ENCODE measurements at places on chromosomes 2 and 18.

GRCh38 chr2:50722776-50723175 lies 309.2 kb downstream of the NRXN1 start:
- DNase-seq = no peak

- no peak for DNase-seq
Observed at GRCh38 chr2:37774976-37775907, 103.8 kb upstream of the CDC42EP3 start.

DNA sequence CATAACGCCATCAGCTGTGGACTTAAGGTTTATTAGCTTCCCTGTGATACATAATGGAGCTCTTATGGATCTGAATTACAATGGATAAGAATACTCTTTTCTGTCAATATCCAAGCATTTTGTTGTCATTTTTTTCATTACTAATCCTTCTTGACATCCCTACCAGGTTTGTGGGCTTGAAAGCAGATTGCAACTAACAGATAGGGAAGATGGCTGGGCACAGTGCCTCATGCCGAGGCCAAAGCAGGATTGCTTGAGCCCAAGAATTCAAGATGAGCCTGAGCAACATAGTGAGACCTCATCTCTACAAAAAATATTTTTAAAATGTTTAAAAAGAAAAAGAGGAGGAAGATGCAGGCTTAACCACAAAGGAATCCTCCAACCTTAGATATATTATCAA lies 42.4 kb downstream of the ASXL2 start:
- DNase-seq = no peak

- no peak for DNase-seq
Observed at GRCh38 chr2:229490167-229490566, 219.1 kb upstream of the PID1 start.

DNA sequence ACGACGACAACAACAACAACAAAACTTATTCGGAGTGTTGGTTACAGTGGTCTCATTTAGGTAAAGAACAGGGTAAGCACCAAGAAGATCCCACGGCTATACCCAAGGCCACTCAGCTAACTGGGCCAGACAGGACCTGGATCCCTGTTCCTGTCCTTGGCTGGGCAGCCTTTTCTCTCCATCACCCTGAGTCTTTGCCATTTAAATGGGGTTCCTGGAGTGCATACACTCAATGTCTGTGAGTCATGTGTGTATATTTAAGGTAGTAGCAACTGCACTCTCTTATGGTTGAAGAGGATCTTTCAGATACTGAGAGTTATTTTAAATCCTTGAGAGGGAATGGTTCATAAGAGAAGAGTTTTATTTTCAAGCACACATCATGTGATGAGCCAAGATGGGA lies 35.3 kb downstream of the ADCYAP1 start:
- DNase-seq = no peak

DNA sequence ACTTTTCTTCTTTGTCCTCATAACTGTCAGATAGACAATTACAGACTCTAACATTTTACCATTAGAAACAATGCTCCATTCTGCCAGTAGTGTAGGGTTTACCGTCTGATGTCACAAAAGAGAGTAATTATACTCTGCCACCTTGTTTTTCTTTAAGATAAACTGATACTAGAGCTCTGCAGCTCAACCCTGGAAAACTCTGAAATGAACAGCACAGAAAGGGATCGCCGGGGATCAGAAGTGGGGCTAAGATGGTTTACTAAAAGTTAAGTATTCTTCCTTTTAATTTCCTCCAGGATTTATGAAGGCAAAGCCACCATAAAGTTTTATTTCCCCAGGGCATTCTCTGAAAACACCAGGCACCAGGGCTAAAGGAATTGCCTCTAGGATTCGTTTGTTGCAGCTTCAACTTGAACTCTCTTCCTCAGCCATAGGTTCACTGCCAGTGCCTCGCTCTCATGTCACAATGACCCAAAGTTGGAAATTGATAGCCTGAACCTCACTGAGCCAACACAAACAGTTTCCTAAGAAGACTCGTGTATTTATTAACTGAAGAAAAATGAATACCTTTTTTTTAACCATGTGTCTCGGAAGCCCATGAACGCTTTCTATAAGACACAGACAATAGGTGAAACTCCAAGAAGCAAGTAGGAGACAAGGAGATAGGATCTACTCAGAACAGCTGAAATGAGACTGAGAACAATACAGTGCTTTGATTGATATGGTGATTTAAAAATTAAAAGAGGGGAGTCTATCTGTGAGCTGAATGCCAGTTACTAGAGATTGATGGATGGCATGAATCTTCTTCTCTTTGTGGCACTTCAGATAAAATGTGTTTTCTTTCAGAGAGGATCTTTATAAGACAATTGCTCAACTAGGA lies 121.5 kb upstream of the SPATS2L start:
- DNase-seq = no peak

Data from left renal pelvis (tissue), 4 donors.